GM03348 (cell line): ENCODE measurements at places on chromosomes 6 and 20.

GRCh38 chr20:54227751-54228150, 19.9 kb downstream of the PFDN4 start:
- DNase-seq, result no peak

DNA sequence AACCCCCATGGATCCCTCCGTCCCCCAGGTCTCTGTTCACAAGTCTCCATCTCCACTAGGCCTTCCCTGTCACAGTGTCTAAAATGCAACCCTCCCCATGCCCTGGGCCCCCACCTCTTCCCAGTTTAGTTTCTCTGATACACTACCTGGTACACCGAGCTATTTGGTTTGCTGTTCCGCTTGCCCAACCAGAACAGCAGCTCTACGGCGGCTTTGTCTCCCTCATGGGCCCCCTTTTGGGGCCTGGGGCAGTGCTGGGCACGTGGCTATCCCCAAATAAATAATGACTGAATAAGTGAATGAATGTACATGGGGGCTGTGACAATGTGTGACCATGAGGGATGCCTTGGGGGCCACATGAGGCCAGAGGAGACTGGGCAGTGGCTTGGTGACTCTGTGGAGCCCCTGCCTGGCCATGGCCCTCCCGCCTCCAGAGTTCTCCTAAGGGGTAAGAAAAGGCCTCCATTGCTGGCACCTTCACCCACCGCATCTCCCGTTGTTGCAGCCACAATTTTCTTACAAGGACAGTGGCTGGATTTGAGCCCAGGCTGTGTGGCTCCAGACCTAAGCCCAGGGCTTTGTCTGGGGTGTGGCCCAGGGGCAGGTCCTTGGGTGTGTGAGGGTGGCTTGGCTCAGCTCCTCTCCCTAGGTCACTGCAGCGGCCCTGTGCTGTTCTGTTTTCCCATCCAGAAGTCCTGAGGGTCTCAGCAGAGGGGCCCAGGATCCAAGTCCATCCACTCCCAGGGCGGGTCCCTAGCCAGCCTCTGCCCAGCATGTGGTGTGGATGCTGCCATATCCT, 408.5 kb upstream of the SULF2 start:
- no peak for DNase-seq

GRCh38 chr20:46951405-46951804, 56.8 kb downstream of the EYA2 start:
- DNase-seq, result no peak

DNA sequence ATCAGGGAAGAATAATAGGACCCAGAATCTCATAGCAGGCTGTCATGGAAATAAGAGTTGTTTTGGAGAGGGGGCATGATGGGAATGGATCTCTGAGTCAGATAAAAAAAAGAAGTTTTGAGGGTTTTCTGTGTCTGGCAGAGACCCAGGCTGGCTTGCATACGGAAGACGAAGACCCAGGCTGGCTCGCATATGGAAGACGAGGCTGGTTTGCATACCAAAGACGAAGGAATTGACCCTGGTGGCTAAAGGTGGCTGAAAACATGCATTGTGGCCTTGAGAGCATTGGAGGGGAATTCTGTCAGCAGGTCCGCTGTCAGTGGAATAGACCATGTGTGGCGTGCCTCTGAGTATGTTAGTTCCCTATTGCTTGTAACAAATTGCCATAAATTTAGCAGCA, 335.1 kb downstream of the BTBD3 start:
- DNase-seq, result no peak

DNA sequence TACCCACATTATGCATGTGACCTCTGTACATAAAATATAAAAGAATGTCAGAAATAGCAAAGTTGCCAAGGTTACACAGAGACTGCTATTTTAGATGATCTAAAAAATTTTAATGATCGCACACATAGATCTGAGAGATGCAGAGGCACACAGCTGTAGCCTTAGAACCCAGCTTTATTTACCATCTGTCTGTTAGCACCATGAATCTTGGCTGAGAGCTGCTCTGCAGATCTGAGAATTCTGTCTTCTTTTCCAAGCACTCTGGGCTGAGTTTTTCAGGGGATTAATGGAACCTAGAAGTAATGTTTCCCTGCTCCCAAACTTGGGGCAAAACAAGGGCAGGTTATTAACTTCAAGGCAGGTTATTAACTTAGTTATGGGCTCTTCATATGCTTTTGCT, 248.7 kb upstream of the JAG1 start:
- no peak for DNase-seq
